ENCODE measurements at places on chromosomes 2 and 18.

GRCh38 chr18:4360221-4360715 is 94.8 kb downstream of the DLGAP1 start:
- DNase-seq, result no peak

GRCh38 chr2:25726522-25726921 is 53.1 kb upstream of the DTNB start:
- no peak for DNase-seq

- no peak for DNase-seq
These were observed 8.7 kb upstream of the AGFG1 start for GRCh38 chr2:227462972-227463931.

GRCh38 chr2:28391564-28392296 is 928 bp upstream of the FOSL2 start:
- DNase-seq, result peak; percentile 66

DNA sequence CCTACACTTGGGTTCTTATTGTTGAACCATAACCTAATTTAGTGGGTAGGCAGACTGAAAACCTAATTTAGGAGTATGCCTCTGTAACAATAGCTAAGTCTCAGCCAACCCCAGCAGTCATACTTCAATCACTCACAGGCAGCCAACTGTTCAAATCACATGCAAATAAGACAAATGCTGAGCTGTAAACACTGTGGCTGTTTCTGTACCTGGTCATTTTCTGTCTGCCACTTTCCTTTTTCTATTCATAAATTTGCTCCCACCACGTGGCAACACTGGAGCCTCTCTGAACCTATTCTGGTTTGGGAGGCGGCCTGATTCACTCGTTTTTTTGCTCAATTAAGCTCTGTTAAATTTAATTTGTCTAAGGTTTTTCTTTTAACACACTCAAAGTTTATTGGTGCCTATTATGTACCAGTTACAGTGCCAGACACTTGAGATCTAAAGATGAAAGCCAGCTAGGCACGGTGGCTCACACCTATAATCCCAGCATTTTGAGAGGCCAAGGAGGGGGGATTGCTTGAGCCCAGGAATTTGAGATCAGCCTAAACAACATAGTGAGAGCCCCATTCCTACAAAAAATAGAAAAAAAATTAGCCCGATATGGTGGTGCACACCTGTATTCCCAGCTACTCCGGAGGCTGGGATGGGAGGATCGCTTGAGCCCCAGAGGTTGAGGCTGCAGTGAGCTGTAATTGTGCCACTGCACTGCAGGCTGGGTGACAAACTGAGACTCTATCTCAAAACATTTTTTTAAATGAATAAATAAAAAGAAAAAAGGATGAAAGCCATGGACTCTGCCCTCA is 41.1 kb downstream of the THNSL2 start:
- DNase-seq, result no peak

GRCh38 chr2:3461801-3462492 is 57.4 kb downstream of the ADI1 start:
- DNase-seq, result peak; percentile 80

DNA sequence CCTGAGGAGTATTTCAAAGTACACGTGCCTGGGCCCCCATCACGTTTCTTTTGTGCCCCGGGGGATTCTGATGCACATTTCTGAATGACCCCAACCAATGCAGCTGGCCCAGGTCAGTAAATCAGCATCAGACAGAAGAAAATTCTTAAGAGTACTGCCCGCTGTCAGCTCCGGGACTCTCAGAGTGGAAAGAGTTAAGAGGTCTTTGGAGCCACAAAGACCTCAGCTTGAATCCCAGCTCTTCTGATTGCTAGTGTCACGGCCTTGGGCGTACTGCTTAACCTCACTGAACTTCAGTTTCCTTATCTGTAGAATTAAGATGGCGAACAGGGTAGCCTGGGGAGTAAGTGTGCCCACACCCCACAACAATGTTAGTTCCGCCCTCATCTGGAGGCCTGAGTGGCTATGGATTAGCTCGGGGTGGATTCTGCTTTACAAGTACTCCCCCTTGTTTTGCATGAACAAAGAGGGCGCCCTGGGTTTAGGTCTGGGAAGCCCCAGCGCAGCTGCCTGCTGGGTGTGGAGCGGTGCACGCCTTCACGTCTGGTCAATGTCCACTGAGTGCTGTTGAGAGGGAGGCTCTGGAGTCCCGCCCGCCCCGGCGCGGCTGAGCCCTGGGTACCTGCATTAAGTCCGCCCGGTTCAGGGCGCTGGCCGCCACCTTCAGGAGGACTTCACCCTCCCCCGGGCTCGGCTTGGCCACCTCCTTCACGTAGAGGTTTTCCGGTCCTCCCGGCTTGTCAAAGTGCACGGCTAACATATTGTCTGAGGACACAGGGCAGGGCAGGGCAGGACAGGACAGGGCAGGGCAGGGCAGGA is 858 bp downstream of the TP53I3 start:
- peak; percentile 56 for DNase-seq

- no peak for DNase-seq
These were observed 99.6 kb upstream of the MGAT5 start for GRCh38 chr2:134154246-134154645.

DNA sequence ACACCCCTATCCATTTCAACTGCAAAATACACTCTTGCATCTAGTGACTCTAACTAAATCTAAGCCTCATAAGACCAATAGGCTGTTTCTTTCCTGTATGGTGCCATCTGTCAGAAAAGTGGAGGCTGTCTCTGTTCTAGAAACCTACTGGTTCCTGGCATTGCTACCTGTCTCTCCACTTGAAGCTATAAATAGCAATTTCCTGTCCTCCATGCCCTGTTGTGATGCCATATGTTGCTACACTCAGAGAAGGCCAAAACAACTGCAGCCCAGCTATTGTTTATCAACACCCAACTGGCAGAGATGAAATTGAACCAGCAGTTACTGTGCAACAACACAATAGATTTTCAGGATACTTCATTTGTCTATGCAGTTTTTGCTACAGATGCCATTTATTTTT is 1355.1 kb upstream of the SLC39A10 start:
- DNase-seq, result peak; percentile 99

DNA sequence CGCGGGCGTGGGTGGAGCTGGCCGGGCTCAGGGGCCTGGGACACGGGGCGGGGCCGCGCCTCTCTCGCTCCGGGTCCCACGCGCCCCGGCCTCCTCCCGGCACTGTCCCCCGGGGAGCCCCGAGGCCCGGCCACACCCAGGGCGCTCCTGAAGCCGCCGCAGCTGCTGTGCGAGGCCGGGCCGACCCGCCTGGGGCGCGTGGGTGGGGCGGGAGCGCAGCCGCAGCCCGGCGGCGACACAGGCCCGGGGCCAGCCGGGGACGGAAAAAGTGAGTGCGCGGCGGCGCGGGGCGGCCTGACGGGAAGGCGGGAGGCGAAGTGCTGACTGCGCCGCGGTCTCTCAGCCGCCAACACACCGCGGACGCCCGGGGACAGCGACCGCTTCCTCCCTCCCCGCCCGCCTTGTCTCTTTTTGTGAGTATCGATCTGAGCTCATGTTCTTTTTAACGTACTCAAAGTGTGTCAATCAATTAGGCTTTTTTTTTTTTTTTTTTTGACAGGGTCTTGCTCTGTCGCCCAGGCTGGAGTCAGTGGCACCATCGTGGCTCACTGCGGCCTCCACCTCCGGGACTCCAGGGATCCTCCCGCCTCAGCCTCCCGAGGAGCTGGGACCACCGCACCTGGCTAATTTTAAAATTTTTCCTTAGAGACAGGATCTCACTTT is 14.5 kb downstream of the PDCD1 start:
- DNase-seq, result no peak

DNA sequence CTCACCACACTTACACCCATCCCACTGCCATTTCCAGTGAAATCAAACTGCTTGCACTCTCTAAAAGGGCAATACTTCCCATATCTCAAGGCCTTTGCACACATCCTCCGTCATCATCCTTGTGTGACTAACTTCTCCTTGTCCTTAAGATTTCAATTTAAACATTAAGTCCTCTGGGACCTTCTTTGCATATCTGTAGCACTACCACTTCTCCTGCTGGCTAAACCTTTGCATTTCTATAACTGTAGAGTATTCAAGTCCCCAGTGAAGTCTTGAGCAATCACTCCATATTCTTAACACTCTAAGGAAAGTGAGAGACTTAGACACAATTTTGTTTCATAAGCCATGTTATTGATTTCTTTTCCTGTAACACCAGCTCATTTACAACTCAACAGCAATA is 136.8 kb upstream of the EPHA4 start:
- no peak for DNase-seq

DNA sequence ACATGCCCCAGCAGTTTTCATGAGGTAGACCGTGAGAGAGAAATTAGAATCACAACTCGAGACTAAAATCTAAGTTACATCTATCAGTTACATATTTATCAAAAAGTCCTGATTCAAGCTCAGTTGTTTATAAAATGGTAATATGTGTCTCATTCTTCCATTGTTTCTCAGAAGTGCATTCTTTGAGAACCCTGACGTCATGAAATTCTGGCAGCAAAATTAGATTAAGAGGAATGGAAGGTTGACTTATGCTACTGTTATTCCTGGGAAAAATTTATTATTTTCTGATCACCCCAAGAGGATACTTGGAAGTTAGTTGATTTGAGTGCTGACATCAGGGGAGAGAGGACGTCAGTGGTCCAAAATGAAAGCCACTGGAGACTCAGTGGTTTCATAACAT is 1864.8 kb upstream of the LRRTM1 start:
- DNase-seq, result no peak

- no peak for DNase-seq
These were observed 2.2 kb upstream of the UGT1A6 start for GRCh38 chr2:233690444-233690843.

GRCh38 chr2:62300925-62301324 is 105.0 kb downstream of the B3GNT2 start:
- DNase-seq, result no peak

- DNase-seq, result no peak
These were observed 4.3 kb downstream of the PNKD start for GRCh38 chr2:218274586-218274985.

DNA sequence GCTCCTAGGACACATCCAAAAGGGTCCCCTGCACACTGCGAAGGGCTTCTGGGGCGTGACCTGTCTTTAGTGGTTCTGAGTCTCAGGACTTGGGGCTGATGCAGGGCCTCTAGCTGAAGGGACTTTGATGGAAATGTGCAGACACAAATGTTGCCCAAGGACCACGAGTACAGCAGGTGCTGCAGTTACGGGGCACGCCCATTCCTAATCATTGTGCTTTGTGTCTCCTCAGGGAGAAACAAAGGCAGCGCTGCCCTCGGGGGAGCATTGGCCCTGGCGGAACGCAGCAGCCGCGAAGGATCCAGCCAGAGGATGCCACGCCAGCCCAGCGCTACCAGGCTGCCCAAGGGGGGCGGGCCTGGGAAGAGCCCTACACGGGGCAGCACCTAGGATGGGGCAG is 8.0 kb downstream of the TUBA3E start:
- DNase-seq, result no peak

GRCh38 chr2:46344706-46345105 is 47.5 kb downstream of the EPAS1 start:
- no peak for DNase-seq

GRCh38 chr2:237574894-237575868 is 8.8 kb downstream of the PRLH start:
- no peak for DNase-seq

Measured in G401 (cell line).